ENCODE measurements at places on chromosomes 4 and X. TPM values are rescaled to one million over a fixed set of nuclear protein-coding genes. Genes with fewer than 3 reads are reported as not detected.

TBX22 gene
- not detected for total RNA-seq

SNCA gene
- total RNA-seq, result 4.6 TPM

SERTM2 gene
- not detected for total RNA-seq

SFRP2 gene
- not detected for total RNA-seq

EREG gene
- total RNA-seq, result not detected

TIMM8A gene
- 17.2 TPM for total RNA-seq

NKX3-2 gene
- total RNA-seq, result not detected

PABPC5 gene
- not detected for total RNA-seq

CXCL11 gene
- 0.48 TPM for total RNA-seq

TLR1 gene
- 5.1 TPM for total RNA-seq

LDOC1 gene
- 6.5 TPM for total RNA-seq

FAM9C gene
- total RNA-seq, result not detected

CORIN gene
- not detected for total RNA-seq

TCP11X1 gene
- total RNA-seq, result not detected

RHOXF1 gene
- total RNA-seq, result not detected

NUDT10 gene
- total RNA-seq, result 0.11 TPM

CT45A1 gene
- not detected for total RNA-seq

RBM46 gene
- total RNA-seq, result not detected

LIAS gene
- 14.3 TPM for total RNA-seq

CD99L2 gene
- 13.4 TPM for total RNA-seq

EGFL6 gene
- 9.2 TPM for total RNA-seq

AFAP1 gene
- 6.7 TPM for total RNA-seq

GPR173 gene
- total RNA-seq, result not detected

All from T-helper 2 cell treated with Interferon-gamma antibody and Interleukin-4, amounts not matched to agents 100 ng/mL and 5 ng/mL, for 36 hours (primary cell).